ENCODE measurements at places on chromosomes 7 and 10. TPM values are rescaled to one million over a fixed set of nuclear protein-coding genes. Genes with fewer than 3 reads are reported as not detected.

MSMB gene
- total RNA-seq, result 5.5 TPM

PPP1R9A gene
- total RNA-seq, result 2.7 TPM

CYP2C19 gene
- 0.17 TPM for total RNA-seq

STAG3 gene
- total RNA-seq, result 0.34 TPM

ZFYVE27 gene
- total RNA-seq, result 22.0 TPM

KLF14 gene
- not detected for total RNA-seq

RADIL gene
- total RNA-seq, result 2.0 TPM

MSS51 gene
- 1.1 TPM for total RNA-seq

GSAP gene
- total RNA-seq, result 11.4 TPM

CALML5 gene
- 6,742 TPM for total RNA-seq

ST8SIA6 gene
- 0.76 TPM for total RNA-seq

GPR158 gene
- not detected for total RNA-seq

ATOH7 gene
- total RNA-seq, result not detected

HOXA9 gene
- 43.1 TPM for total RNA-seq

SH3PXD2A gene
- total RNA-seq, result 54.8 TPM

GRIFIN gene
- total RNA-seq, result not detected

EMX2 gene
- 6.7 TPM for total RNA-seq
